ENCODE measurements at places on chromosomes 7 and 10.

- no peak for DNase-seq
Observed at GRCh38 chr7:33881316-33881715, 24.0 kb upstream of the BMPER start.

DNA sequence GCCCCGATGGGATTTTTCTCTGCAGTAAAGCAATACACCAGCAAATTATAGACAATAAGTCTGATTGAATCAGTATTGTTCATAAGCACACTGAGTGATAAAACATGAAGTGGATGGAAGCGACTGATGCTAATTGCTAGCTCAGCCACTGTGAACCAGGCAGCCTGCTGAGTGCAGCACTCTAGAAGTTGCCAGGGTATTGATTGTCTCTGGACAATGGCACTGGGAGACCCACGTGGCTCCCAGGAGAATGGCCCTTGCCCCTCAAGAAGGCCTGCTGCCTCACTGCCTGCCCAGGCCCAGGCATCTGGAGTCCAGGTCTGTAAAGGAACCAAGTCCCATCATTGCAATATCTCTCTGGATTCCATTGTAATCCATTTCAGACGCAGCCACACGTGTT, 80.4 kb upstream of the TCERG1L start:
- no peak for DNase-seq

- DNase-seq, result no peak
Observed at GRCh38 chr10:69757553-69758309, 44.0 kb upstream of the COL13A1 start.

DNA sequence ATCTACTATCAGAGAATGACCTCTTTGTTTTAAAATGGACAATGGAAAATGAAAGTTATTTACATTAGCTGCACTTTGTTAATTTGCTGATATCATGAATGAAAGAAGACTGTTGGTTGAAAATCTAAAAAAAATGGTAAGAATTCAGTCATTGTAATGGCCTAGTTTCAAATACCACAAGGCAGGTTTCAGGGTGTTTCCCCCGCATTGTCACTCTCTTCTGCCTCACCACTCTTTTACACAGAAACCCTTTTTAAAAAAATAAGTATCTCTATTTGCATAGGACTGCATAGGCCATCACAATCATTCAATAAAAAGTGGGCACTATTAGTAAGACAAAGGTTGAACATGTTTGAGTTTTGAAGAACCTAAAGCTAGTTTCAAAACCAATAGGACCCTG, 737.1 kb downstream of the INHBA start:
- no peak for DNase-seq

- DNase-seq, result no peak
Observed at GRCh38 chr10:49347342-49347741, 48.4 kb downstream of the C10orf71 start.

DNA sequence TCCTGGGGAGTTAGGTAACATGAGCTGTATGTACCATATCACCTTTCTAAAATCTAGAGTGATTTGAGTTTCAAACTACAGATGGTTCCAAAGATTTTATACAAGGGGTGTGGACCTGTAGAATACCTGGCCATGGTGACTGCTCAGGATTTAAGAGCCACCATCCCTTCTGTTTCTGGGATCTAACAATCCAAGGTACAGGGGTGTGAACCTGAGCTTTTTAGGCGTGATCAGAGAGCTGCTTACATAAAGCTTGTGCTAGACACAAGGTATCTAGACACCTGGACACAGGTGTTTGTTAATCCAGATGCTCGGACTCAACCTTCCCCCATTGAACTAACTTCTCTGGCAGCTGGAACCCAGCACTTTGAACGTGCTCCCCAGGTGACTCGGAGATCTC, 516.4 kb downstream of the RPS24 start:
- no peak for DNase-seq

GRCh38 chr10:8245814-8246142, 191.3 kb downstream of the GATA3 start:
- no peak for DNase-seq

- DNase-seq, result no peak
Observed at GRCh38 chr7:16698200-16698905, 52.4 kb downstream of the BZW2 start.

DNA sequence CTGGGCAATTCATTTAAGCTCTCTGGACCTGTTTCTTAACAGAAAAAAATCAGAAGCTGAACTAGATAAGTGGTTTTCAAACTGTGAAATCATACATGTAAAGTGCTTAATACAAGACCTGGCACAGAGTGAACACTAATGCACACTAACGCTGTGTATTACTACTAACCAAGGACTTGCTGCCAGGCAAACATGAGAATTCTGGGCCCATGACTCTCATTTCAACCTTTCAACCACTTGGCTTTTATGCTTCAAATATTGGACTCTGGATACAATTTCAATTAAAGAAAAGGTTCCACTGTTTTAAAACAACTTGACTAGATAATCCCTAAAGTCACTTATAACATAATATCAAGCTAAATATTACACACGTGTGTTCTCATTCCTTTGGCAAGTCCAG, 73.4 kb downstream of the SRPK2 start:
- DNase-seq, result no peak

GRCh38 chr7:125830743-125831142, 901.1 kb upstream of the POT1 start:
- DNase-seq, result no peak

DNA sequence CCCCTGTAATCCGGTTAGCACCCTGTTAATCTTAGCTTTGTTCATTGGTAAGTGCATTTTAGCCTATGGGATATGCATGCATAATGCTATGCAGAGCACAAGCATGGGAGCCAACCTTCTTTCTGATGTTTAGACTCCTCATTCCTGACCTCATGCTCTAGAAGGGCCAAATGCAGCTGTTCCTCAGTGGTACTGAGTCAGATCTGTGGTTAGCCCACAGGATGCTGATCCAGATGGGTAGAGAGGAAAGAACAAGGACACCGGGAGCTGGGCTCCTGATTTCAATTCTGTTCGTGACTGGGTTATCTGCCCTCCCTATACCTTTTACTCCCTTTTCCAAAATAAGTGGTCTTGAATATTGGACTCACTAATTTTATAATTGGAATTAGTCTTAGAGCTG, 31.7 kb upstream of the C10orf90 start:
- DNase-seq, result peak; percentile 71

DNA sequence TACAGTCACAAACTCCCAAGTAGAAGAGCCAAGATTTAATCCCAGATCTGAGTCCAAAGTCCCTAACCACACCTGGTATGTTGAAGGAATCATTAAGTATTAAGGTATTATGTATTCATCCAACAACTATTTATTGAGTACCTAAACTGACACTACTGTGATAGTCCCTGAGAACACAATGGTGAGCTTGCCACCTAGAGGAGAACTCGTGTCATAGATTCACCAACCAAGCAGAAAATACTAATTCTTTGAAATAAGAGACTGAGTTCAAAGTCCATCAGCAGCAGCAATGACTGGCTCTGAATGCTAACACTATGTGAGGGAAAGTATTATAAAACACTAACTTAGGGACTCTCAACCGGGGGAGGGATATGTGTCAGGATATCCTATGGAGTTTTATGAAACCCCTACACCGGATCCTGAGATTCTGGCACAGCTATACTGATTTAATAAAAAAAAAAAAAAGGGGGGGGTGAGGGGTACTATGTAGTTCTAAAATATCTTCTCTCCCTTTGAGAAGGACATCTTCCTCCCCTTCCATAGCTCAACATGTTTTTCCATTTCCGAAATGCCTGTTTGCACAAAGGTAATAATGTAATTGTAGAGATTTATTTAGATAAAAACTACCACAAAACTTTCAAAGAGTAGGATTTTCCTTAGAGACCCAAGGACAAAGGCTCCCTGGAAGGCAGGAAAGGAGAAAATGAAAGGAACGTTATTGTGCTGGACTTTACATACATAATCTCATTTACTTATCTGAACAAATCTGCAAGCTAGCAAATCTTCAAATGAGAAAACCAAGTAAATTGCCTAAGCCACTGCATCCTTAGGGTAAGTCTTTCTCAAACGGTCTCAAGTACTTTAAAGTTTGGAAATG, 1.6 kb downstream of the NCOA4 start:
- peak; percentile 74 for DNase-seq

GRCh38 chr10:32104181-32104580, 48.0 kb upstream of the KIF5B start:
- no peak for DNase-seq

GRCh38 chr7:45662018-45662417, 87.8 kb downstream of the ADCY1 start:
- no peak for DNase-seq

GRCh38 chr10:62614389-62615157, 189.9 kb upstream of the ADO start:
- peak; percentile 84 for DNase-seq

GRCh38 chr10:51430506-51430905, 268.9 kb downstream of the CSTF2T start:
- no peak for DNase-seq

GRCh38 chr10:43323245-43323644, 48.2 kb upstream of the FXYD4 start:
- DNase-seq, result no peak

GRCh38 chr7:43658718-43659548, 70.4 kb downstream of the COA1 start:
- DNase-seq, result peak; percentile 87

GRCh38 chr10:119478811-119479341, 63.6 kb downstream of the RGS10 start:
- peak; percentile 17 for DNase-seq

DNA sequence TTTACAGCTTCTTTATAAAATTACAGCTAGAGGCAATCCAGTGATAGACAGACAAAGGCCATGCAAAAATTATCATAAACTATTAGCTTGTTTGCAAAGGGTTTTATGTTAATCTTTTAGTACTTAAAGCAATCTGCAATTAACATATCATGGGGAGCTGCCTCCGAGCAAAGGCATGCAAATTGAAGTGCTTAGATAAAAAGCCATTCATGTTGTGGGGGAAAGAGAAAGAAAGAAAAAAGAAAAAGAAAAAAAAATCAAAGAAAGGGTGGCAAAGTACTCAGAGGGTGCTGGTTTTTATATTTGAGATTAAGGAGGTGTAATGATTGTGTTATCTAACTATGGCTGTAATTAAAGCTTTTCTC, 799.5 kb downstream of the LRMDA start:
- DNase-seq, result no peak

DNA sequence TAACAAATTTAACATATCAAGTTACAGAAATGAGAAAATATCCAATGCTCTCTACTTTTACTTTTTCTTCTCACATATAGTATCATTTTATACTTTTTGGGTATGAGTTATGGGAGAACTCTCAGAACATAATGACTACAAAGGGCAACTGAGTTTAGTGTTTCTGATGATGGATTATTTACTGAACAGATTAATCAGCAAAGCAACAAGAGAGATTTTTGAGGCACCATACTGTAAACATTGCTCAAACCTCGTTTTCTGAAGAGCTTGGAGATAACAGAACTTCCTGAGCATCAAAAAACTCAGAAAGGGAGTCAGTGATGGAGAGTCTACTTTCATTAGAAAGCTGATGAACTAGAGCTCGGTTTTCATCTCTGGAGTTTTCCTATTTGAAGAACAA, 84.8 kb upstream of the GSDME start:
- DNase-seq, result no peak

- no peak for DNase-seq
Observed at GRCh38 chr10:48594803-48595538, 9.9 kb downstream of the ARHGAP22 start.

DNA sequence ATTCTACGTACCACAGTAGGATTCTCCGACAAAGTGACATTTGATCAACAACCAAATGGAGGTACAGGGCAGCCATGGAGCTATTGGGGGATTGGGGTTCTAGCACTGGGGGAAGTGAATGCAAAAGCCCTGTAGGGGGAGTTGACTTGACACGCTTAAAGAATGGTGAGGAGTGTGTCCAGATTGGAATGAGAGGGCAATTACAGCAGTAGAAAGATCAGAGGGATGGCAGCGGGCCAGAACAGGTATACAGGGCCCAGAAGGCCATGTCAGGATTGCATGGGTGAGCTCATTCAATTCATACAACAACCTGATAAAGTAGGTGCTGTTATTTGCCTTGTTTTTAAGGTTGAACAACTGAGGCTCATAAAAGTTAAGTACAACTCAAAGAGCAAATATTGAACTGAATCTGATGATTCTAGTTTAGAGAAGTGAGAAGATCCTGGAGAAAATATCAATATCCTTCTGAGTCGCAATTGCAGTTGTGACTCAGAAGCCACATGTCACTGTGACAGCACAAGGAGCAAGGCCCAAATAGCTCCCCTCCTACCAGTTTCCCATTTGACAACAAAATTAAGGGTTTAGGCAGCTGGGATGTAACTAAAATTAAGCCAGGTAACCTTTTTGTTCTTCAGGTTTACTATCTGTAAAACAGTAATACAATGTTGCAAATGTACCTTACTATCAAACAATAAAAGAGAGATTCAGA, 28.0 kb upstream of the CTTNBP2 start:
- no peak for DNase-seq

- DNase-seq, result peak; percentile 56
Observed at GRCh38 chr10:123559066-123559822, 106.9 kb upstream of the GPR26 start.

DNA sequence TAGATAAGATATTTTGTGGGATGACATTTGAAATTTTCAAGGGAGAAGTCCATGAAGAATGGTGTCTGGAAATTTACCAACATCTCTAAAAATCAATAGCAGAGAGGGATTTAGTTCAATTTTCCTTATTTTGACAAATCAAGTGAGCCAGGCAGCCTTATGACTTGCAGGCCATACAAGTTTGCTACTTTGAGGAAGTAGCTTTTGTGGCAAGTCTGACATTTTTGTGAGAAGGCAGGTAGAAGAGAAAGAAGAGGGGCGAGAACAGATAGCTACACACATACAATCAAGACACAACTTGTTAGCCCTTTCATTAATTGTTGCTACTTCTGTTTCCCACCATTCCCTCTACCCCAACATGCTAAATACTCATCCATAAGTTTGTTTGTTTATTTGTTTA, 74.5 kb upstream of the OIT3 start:
- no peak for DNase-seq

- DNase-seq, result peak; percentile 81
Observed at GRCh38 chr7:69630292-69630691, 32.0 kb downstream of the AUTS2 start.

- DNase-seq, result no peak
Observed at GRCh38 chr10:92789786-92790185, 58.5 kb upstream of the EXOC6 start.

GRCh38 chr7:29488977-29489376, 74.7 kb upstream of the PRR15 start:
- peak; percentile 84 for DNase-seq

DNA sequence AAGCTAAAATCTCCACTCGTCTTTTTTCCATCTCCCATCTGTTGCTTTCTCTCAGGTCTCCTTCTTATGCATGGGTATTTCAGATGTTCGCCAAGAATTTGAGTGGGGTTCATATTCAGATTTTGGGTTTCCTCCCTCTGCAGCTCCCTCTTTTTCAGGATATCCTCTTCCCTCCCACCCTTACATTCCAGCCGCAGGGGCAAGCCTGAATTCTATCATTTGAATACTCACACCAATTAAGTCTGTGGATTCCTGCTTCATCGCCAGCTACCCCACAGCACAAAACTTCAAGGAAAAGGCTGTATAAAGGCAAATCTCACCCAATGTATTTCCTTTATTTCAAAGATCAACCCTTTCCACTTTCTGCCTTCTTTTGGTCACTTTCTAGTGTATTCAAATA, 41.6 kb upstream of the FOXI2 start:
- no peak for DNase-seq

Measured in M059J (cell line).